RCC 7860 (cell line): ENCODE measurements at places on chromosomes 5 and 9.

DNA sequence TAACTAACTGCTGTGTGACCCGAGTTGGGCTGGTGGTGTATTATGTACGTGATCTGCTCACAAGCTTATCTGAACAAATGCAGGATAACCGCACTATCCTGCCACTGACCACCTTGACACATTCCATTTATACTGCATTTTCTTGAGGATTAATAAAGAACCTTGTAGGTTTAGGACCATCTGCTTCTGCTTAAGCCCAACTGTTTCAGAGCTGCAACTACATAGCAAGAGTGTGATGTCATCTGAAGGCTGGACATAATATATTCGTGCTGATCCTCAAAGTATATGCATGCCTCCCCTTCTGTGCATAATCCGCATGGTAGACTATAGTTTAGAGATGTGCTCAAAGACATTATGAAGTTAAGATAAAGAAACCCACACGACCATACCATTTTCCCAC is 435.9 kb downstream of the BNC2 start:
- no peak for DNase-seq

DNA sequence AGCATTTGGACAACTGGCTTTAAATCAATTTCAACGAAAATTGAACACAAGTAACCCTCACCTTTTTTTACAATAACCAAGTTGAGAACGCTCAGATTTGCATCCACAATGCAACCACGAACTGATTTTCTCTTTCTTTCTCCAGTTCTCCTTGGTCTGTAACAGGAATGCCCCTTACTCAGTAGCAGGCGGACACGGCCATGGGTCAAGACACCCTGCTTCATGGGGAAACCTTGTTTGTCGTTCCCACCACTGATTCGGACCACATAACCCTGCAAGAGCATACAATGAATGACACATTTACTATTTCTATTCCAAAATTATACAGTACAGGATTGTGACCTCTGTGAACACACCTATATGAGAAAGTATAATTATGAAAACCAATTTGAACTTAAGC is 1.4 kb downstream of the RPS6 start:
- no peak for DNase-seq

GRCh38 chr5:68315679-68316271 is 100.2 kb downstream of the PIK3R1 start:
- DNase-seq: no peak

DNA sequence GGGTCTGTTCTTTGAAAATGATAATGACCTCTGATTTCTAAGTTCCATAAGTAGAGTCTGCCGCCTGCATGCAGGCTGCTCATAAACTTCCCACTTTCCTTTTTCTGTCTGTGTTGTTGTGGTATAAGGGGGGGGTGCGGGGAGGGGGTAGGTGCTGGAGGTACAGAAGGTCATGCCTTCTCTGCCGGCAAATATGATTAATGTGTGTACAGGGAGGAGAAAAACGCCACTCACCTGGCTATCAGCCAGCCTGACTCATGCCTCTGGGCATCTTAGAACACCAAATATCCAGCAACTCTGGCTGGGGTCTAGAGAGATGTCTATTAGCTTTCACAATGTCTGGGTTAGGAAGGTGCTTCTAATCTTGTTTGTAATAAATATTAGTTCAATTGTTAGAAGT is 128.3 kb downstream of the EFNA5 start:
- peak; percentile 94 for DNase-seq

- no peak for DNase-seq
Measured at GRCh38 chr5:56290378-56291078, 57.4 kb upstream of the ANKRD55 start.

- DNase-seq: peak; percentile 50
Measured at GRCh38 chr5:10668697-10669096, 92.3 kb downstream of the DAP start.

- DNase-seq: no peak
Measured at GRCh38 chr5:178612299-178612698, 14.6 kb downstream of the CLK4 start.

GRCh38 chr5:158970569-158971014 is 129.1 kb downstream of the EBF1 start:
- DNase-seq: no peak

DNA sequence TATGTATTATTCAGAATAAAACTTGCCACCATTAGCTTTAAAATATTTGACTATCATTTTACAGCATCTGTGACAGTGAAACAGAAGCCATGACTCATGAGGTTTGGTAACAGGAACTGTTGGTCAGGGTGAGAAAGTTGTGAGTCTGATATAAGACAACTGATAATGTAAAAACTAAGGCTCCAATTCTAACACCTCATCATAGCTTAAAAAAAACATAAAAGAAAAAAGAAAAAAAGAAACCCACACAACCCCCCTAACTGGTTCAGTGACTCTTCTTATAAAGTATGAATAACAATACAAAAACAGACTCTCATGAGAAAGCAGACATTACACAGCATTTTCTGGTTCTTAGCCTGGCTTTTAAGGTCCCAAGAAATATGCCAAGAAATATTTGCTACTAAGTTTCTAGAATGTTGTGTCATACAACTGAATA is 85.8 kb downstream of the MRPS27 start:
- peak; percentile 31 for DNase-seq

GRCh38 chr9:89444274-89444673 is 53.6 kb downstream of the SEMA4D start:
- no peak for DNase-seq

DNA sequence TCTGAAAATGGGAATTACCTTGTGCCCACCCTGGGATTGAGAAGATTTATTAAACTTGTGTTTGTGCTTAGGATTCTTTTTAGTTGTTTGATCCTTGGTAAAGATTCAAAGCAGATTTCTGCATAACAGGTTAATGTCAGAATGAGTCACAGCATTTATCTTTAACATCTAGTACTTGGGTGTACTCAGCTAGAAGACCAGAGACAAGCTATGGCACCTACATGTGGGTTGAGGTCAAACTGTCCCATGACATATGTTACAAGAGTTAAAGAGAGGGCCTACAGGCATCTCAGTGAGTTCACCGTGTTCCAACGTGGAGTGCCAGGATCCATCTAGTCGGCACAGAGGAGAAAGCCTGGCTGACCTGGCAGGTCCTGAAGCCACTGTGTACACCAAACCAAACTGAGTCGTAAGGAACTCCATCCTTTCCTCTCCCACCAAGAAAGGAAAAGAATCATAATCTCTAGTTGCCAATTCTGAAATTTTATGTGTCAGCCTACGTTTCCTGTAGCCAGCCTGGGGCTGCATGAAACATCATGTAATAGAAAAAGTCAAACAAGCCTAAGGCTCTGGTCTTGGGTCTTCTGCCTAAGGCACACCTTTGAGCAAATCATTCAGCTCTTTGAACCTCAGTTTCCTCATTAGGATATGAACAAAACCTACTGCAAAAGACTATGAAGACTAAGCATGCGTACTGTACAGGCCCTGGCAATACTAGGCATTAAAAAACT is 73.7 kb downstream of the RCL1 start:
- no peak for DNase-seq

GRCh38 chr5:37552770-37553719 is 173.9 kb downstream of the WDR70 start:
- DNase-seq: no peak

DNA sequence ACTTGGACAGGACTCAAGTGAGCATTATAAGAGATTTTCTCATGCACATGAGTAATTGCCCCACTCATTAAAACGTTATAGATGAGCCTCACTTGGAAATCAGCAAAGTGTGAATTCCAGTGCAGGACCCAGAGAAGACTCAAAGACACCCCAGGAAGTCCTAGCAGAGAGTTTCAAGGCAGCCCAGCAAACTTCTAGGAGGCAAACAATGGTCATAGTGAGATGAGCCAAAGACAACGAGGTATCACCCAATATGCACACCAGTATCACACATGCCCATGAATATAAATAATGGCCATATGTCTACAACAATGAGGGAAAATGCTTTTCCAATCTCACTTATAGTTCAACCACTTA is 245.9 kb downstream of the ACTL7B start:
- DNase-seq: no peak

DNA sequence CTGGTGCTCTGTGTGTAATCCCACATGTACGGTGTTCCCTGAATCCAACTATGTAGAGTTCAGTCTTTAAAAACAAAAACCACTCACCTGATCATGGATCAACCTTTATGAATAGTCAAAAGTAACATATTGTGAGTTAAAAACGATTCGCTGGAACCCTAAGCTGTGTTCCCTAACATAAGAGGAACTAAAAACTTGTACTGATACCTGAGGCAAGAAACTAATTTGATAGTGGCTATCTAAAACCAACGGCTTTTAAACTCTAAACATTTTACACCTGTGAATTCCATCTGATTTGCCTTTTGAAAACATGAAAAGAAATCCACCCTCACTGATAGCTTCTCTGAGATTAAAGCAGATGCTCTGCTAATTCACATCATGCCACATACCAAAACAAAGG is 101.5 kb downstream of the DEPDC1B start:
- no peak for DNase-seq
